Omental fat pad (tissue), 4 donors: ENCODE measurements at places on chromosomes 11 and 22. TPM values are rescaled to one million over a fixed set of nuclear protein-coding genes. Genes with fewer than 3 reads are reported as not detected.

OR2AT4 gene
- total RNA-seq = not detected

GRCh38 chr11:104433751-104434150, 269.8 kb upstream of the PDGFD start:
- no peak for DNase-seq

- no peak for DNase-seq
Measured at GRCh38 chr11:36350137-36350513, 54.0 kb downstream of the PRR5L start.

- no peak for DNase-seq
Measured at GRCh38 chr11:121473064-121473777, 20.5 kb upstream of the SORL1-AS1 start.

GRCh38 chr11:88482871-88483301, 145.3 kb upstream of the CTSC start:
- DNase-seq = no peak

GRCh38 chr11:76152741-76153570, 53.3 kb downstream of the WNT11 start:
- DNase-seq = no peak

- no peak for DNase-seq
Measured at GRCh38 chr11:123047947-123048293, 14.0 kb downstream of the HSPA8 start.

DNA sequence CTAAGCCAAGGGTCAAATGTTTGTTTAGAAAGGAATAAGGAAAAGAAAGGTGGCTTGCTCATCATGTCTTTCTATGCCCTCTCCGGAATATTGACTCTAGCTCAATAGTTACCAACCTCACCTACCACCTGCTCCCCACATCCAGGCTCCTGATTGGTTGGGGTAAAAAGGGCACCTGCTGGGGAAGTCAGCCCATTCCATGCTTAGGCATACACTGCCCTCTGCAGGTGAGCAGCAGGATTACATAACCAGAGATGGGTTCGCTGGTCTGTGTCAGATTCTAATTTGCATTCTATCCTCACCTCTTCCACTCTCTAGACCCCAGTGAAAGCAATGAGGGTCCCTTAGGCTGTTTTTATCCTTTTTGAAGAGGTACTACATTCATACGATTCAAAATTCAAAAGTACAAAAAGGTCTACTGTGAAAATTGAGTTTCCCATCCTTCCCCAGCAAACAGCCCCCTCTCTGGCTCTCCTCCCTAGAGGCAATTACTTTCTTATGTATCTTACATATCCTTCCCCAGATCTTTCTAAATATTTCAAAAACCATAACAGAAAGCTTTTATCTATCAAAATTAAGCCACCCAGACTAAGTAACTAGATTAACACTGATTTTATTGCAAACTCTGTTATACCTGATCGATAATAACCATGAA, 98.0 kb upstream of the ASPHD2 start:
- DNase-seq = no peak

DNA sequence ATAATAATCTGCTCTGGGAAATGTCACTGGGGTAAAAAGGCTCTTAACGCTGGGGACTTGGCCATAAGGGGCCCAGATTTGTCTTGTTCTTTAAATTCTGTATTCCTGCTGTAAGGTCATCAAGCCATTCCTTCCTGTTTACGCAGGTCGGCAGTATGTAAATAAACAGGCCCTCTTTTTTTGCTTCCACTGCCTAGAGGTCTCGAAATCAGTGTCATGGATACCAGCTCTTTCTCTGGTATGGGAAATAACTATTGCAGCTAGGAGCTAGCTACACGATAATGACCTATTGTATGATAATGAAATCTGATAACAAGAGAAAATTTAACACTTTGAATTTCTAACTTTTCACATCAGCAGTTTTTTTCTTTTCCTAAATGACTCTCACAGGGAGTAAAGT, 209.2 kb upstream of the NARS2 start:
- DNase-seq = no peak
